ENCODE measurements at places on chromosomes 3 and 15. TPM values are rescaled to one million over a fixed set of nuclear protein-coding genes. Genes with fewer than 3 reads are reported as not detected.
A peak's percentile ranks its signal among the peaks of the same experiment; 100 is the strongest.

GRCh38 chr3:2513986-2514385 is 415.3 kb downstream of the CNTN4 start:
- no peak for DNase-seq

The CASR gene
- total RNA-seq: not detected

DNA sequence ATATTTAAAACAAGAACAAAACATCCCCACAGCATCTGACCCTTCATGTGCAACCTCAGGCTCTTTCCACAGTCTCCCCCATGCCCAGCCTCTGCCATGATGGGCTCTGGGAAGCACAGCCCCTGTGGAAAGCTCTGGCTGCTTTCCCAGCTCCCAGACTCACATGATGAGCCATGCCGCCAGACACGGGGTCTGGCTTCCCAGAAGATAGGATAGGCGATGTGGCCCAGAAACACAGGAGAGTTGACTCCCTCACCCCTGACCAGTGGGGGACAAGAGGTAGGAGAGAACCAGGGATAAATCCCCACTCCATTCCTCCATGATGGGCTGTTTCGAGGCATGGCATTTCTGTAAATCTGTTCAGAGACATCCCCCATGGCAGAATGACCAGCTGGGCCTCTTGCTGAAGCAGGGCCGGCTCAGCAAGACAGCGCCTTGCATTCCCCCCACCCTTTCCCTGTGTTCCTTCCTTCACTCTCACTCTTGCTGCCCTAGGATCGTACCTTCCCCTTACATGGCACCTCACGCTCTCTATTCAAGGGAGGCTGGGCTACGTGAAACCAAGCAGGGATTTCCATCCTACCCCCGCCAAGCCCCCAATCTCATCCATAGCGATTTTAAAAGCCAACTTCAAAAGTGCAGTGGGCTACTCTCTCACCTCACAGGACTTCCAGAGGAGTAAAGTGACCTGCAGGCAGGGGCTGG is 192.4 kb downstream of the ABHD5 start:
- no peak for DNase-seq

DNA sequence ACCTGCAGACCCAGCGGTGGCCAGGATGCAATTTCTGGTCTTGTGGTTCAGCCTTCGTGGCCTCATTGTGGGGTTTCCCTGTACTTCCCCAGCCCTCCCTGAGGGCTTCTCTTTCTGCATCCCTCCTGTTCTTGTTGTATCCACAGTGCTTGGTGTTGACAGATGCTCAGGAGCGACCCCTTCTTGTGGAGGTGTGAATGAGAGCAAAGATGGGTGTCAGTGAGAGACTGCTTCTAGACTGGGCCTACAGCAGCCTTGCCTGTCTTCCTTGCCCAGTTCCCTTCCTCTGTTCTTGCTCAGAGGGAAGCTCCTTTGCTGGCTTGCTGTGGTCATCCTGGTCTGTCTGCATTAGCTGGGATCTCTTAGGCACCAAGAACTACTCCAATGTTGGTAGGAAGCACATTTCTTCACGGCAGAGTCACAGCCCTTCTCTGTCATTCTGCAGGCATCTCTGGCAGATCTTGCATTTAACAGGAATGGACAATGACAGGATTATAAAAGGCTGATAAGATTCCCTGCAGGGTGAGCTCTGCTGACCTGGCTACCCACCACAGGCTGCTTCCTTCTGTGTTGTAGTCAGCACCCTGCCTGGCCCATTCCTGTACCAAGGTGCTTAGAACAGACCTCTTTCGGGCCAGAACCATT is 317.8 kb upstream of the C2CD4B start:
- DNase-seq: peak; percentile 25

The P2RY12 gene
- total RNA-seq: not detected

GRCh38 chr3:194750491-194750828 is 64.8 kb downstream of the FAM43A start:
- no peak for DNase-seq

The GOLGA6A gene
- total RNA-seq: 0.84 TPM

DNA sequence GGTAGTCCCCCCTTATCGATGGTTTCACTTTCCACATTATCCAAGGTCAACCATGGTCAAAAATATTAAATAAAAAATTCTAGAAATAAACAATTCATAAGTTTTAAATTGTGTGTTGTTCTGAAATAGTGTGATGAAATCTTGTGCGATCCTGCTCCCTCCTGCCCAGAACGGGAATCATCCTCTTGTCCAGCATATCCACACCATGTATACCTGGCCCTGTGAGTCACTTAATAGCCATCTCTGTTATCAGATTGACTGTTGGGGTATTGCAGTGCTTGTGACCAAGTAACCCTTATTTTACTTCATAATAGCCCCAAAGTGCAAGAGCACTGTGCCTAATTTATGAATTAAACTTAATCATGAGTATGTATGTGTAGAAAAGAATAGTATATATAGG is 19.1 kb downstream of the FAM81A start:
- no peak for DNase-seq

- peak; percentile 30 for DNase-seq
Measured at GRCh38 chr3:49869525-49870126, at the start of gene CAMKV. Gene CAMKV, minus strand, starts transcription at chr3:49869906. Its CDS starts 7,518 bp downstream, at chr3:49862388.

All from activated naive CD4-positive, alpha-beta T cell treated with anti-CD3 and anti-CD28 coated beads for 36 hours (primary cell).